Upper lobe of left lung (tissue), 6 donors: ENCODE measurements at places on chromosomes 5 and 9. TPM values are rescaled to one million over a fixed set of nuclear protein-coding genes. Genes with fewer than 3 reads are reported as not detected.

- H3K27me3 ChIP-seq, result no peaks in the 10 kb centered on the region
- no peaks in the 10 kb centered on the region for H3K4me1 ChIP-seq
- H3K27ac ChIP-seq, result no peak overlapping the region
Observed at GRCh38 chr5:173638126-173639040, 21.9 kb upstream of the BOD1 start.

- no peaks in the 10 kb centered on the region for H3K36me3 ChIP-seq
- no peaks in the 10 kb centered on the region for H3K27me3 ChIP-seq
- H3K4me1 ChIP-seq, result no peaks in the 10 kb centered on the region
- DNase-seq, result no peak
Observed at GRCh38 chr5:88226881-88227450, 41.7 kb downstream of the TMEM161B start.

DNA sequence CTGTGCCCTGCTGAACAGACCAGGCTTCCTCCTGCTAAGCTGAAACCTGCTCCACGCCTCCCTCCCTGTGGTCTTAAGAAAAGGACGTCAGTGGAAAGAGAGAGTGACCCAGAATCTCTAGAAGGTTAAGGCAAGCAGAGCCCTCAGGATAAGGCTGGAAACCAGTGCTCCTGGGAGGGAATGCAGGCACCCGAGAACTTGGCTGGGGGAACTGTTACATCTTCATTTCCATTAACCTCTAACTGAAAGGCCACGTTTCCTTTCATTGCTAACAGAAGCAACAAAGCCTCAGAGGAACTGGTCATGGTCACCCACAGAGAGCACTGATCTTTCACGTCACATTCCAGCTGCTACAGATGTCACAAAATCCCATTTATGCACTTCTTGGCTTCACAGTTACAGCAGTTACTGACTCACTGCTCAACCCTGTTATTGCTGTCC, 26.1 kb upstream of the AKNA start:
- no peaks in the 10 kb centered on the region for H3K4me1 ChIP-seq
- no peak for DNase-seq
- no peaks in the 10 kb centered on the region for H3K36me3 ChIP-seq

DNA sequence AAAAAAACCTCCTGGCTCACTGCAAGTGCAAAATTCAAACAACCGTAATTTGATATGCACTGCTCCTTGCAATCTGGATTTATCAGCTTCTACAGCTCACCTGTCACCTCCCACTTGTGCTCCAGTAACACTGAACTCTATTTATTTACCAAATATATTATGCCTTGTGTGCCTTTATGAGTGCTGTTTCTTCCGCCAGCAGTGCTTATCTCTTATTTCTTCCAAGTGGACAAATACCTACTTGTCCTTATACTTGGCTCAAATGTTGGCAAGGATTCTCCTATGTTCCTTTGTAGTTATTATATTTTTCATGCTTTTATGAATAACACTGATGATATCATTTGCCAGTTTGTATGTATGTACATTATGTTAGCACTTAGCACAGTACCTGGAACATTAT, 145.7 kb upstream of the ARRDC3 start:
- no peak for DNase-seq
- no peak overlapping the region for H3K4me3 ChIP-seq
- H3K27ac ChIP-seq, result no peak overlapping the region

GRCh38 chr5:152529440-152529839, 124.4 kb upstream of the NMUR2 start:
- no peak overlapping the region for H3K4me3 ChIP-seq
- H3K27me3 ChIP-seq, result no peaks in the 10 kb centered on the region
- no peak for DNase-seq
- no peak overlapping the region for H3K27ac ChIP-seq
- no peaks in the 10 kb centered on the region for H3K36me3 ChIP-seq
- peaks cover 5% of the 10 kb centered on the region for H3K4me1 ChIP-seq

DNA sequence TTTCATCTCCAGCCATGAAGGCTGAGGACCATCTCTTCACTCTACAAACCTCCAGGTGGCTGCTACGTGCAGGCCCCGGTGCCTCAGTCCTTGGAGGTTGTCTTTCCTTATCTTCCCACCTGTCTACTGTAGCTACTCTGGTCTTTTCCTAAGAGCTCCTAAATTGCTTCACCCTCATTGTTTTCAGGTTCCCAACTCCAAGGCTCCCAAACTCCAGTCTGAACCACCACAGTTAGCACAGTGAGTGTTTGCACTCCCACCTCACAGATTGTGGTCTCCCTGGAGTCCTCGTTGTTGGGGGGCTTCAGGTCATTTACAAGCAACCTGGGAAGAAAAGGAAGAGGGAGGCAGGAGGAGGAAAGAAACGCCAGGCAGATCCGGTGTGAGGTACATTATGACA, 85.3 kb downstream of the NSUN2 start:
- no peak overlapping the region for H3K27ac ChIP-seq
- no peaks in the 10 kb centered on the region for H3K27me3 ChIP-seq
- no peak for DNase-seq
- no peak overlapping the region for H3K4me3 ChIP-seq
- no peaks in the 10 kb centered on the region for H3K36me3 ChIP-seq

DNA sequence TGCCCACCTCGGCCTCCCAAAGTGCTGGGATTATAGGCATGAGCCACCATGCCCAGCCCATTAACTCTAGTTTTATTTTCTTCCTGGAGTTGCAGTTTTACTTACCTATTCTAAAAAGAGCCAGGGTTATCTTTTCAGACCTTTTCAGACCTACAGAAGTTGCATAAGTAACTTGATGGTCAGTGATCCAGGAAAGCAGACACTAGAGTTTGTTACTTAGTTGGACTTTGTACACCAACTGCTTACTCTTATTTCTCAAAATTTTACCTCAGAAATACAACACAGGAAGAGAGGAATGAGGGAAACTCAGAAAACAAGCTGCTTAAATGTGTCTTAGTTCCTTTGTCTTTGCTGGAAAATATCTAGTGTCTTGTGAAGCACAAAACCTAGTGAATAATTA, 25.4 kb downstream of the RAD23B start:
- no peak for DNase-seq
- no peak overlapping the region for H3K4me3 ChIP-seq
- no peaks in the 10 kb centered on the region for H3K27me3 ChIP-seq
- no peak overlapping the region for H3K27ac ChIP-seq
- H3K36me3 ChIP-seq, result peaks cover 59% of the 10 kb centered on the region

DNA sequence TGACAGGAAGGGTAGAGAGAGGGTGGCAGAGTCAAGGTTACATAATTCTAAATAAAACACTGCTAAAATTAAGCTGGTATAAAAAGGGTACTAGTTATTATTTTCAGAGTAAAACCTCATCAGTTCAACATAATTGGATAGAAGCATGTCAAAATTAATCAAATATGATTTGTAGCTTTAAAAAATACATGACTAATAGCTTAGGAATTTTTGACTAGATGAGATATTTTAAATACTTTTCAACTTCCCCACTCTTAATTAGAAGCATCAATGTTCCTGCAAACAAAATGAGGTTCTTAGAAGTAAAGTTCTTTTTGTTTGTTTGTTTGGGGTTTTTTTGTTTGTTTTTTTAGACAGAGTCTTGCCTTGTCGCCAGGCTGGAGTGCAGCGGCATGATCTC, 29.1 kb downstream of the HTR4 start:
- no peak for DNase-seq
- H3K4me1 ChIP-seq, result no peaks in the 10 kb centered on the region
- no peak overlapping the region for H3K27ac ChIP-seq
- H3K27me3 ChIP-seq, result no peaks in the 10 kb centered on the region
- H3K36me3 ChIP-seq, result no peaks in the 10 kb centered on the region

- no peaks in the 10 kb centered on the region for H3K36me3 ChIP-seq
- H3K4me3 ChIP-seq, result no peak overlapping the region
- DNase-seq, result no peak
Observed at GRCh38 chr5:82265047-82265446, 13.1 kb downstream of the RPS23 start.

- H3K27me3 ChIP-seq, result no peaks in the 10 kb centered on the region
- no peaks in the 10 kb centered on the region for H3K4me1 ChIP-seq
- no peak overlapping the region for H3K4me3 ChIP-seq
- no peak overlapping the region for H3K27ac ChIP-seq
- H3K36me3 ChIP-seq, result no peaks in the 10 kb centered on the region
Observed at GRCh38 chr9:95764533-95765319, 110.8 kb upstream of the ERCC6L2 start.

DNA sequence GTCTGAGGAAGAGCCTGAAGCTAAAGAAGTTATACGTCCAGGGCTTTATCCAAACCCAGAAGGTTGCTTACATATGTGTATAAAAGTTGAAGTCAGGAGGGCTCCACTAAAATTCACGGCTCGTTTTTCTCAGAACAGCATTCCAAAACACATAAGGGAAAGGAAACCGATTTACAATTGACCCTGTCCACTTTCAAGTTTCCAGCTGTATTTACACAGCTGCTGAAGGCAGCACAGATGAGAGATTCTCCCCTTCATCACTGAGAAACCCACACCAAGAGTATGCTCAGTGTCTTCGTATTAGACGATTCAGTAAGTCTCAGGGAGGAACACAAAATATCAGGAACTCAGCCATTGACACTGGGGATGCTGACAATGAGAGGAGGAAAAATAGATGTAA, 5.9 kb upstream of the NREP start:
- no peak overlapping the region for H3K4me3 ChIP-seq
- H3K27ac ChIP-seq, result no peak overlapping the region
- no peaks in the 10 kb centered on the region for H3K27me3 ChIP-seq
- H3K4me1 ChIP-seq, result peaks cover 6% of the 10 kb centered on the region

DNA sequence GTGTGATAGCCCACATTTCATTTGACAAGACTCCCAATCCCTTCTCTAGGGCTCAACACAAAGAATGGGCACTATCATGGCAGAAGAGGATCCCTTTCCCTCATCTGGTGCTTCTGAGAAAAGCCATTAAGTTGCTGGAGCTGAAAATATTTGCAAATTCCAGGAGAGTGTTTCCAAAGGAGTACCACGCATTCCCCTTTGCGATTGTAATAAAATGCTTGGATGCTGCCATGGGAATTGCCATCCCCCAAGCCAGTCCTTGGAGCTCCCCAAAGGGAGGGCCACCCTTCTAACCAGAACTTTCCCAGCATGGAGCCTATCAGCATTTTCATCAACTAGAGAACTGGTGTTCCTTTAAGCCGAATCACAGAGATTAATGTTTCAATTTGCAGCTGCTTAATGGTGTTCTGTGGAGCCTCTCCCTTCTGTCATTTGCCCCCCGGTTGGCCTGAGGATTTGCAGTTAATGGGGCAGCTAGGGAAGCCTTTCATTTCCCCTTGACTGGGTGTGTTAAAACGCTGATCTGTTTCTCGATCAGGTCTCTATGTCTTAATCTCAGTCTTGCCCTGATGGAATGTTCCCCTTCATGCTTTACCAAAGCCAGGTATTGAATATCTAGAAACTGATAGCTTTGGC, 133.0 kb downstream of the ENC1 start:
- no peak overlapping the region for H3K27ac ChIP-seq
- DNase-seq, result no peak
- H3K27me3 ChIP-seq, result no peaks in the 10 kb centered on the region
- H3K4me1 ChIP-seq, result no peaks in the 10 kb centered on the region

GRCh38 chr9:93682155-93682968, 106.0 kb downstream of the PHF2 start:
- no peak overlapping the region for H3K4me3 ChIP-seq
- DNase-seq, result no peak
- no peaks in the 10 kb centered on the region for H3K27me3 ChIP-seq

DNA sequence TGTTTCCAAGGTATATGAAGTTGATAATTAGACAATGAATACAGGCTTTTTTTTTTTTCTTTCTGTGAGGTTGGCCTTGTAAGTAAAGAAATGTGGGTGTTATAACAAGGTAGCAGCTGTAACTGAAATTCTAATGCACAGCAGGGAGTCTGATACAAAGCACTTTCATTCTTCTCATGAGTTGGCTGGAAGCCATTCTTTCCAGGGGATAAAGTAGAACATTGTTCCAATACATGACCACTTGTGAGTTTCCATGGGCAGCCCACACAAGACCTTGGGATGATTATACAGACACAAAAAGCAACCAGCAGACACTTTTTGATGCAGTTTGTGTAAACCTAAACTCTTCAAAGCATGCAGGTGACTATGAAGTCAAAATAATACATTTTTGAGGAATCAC, 1785.9 kb upstream of the WWC1 start:
- H3K4me1 ChIP-seq, result no peaks in the 10 kb centered on the region
- DNase-seq, result no peak
- H3K4me3 ChIP-seq, result no peak overlapping the region
- H3K36me3 ChIP-seq, result no peaks in the 10 kb centered on the region

- no peak for DNase-seq
- no peaks in the 10 kb centered on the region for H3K4me1 ChIP-seq
- H3K27ac ChIP-seq, result no peak overlapping the region
- H3K27me3 ChIP-seq, result no peaks in the 10 kb centered on the region
- no peak overlapping the region for H3K4me3 ChIP-seq
- H3K36me3 ChIP-seq, result no peaks in the 10 kb centered on the region
Observed at GRCh38 chr5:175113947-175114346, 330.0 kb downstream of the DRD1 start.

Gene PCDHB13
- total RNA-seq, result 2.1 TPM

Gene KCNV2
- total RNA-seq, result not detected

Gene PCDHGA6
- total RNA-seq, result 2.1 TPM

Gene SOHLH1
- total RNA-seq, result not detected

Gene ZFAND5
- total RNA-seq, result 238 TPM

Gene ZNF354C
- 4.9 TPM for total RNA-seq

Gene LCN2
- 35.0 TPM for total RNA-seq
